CD4-positive, alpha-beta T cell treated with Interferon gamma for 1 hour (primary cell): ENCODE measurements at places on chromosomes 6 and 20.

DNA sequence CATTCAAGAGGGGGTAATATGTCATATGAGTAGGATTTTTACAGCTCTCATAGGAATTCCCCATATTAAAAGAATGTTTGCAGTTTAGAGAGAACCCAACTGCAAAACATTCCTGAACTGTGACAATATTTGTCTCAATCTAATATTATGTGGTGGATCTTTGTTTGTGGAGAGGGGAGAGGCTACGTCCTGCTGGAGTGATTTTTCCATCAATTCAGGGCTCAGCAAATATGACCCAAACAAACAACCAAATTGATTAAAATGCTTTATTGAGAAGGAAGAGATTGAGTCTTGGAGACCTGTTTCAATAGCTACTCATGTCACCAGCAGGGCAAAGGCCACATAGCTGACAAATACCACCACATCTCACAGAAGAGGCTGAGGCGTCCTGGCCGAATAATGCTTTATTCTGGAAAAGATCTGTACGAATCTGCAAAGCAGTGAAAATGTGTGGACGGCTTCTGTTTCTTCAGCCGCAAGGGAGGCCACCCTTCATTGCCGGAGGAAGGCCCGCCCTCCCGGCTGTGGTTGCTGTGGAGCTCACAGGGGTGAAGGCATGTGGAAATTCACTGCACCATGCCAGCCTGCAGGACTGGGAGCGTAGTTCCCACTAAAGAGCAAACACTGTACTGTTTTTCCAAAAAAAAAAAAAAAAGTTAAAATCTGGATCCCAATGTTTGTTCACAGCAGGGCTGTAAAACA lies 89.7 kb upstream of the QKI start:
- no peak for DNase-seq

DNA sequence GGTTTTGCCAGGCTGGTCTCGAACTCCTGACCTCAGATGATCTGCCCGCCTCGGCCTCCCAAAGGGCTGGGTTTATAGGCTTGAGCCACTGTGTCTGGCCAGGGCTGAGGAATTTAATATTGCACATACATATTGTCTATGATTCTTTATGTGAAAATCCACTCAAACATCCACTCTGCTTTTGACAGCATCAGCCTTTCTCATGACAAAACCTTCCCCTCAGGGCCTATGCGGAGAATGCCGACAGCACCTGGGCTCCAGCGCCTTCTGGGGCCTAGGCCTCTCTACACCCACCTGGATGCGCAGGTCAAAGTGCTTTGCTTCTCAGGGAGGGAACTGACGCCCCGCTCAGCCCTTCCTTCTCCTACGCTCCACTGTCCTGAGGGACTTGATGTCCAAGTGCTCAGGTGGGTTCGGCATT lies 5.4 kb downstream of the RAMACL start:
- DNase-seq = no peak

GRCh38 chr6:52995913-52996645 lies 995 bp upstream of the GSTA4 start:
- DNase-seq = peak; percentile 34

GRCh38 chr20:13549451-13549850 lies 89.3 kb downstream of the TASP1 start:
- no peak for DNase-seq

- DNase-seq = no peak
Observed at GRCh38 chr6:162917506-162917905, 189.7 kb downstream of the PACRG start.

GRCh38 chr6:34047913-34048867 lies 97.7 kb downstream of the GRM4 start:
- no peak for DNase-seq

GRCh38 chr6:127634178-127634577 lies 57.2 kb downstream of the C6orf58 start:
- DNase-seq = no peak

GRCh38 chr6:136923954-136924673 lies 2.0 kb downstream of the SLC35D3 start:
- DNase-seq = no peak

GRCh38 chr6:119078376-119079282 lies at the start of gene FAM184A:
Gene FAM184A, minus strand, starts transcription at chr6:119078664. Its CDS starts 365 bp downstream, at chr6:119078299.
- peak; percentile 74 for DNase-seq

DNA sequence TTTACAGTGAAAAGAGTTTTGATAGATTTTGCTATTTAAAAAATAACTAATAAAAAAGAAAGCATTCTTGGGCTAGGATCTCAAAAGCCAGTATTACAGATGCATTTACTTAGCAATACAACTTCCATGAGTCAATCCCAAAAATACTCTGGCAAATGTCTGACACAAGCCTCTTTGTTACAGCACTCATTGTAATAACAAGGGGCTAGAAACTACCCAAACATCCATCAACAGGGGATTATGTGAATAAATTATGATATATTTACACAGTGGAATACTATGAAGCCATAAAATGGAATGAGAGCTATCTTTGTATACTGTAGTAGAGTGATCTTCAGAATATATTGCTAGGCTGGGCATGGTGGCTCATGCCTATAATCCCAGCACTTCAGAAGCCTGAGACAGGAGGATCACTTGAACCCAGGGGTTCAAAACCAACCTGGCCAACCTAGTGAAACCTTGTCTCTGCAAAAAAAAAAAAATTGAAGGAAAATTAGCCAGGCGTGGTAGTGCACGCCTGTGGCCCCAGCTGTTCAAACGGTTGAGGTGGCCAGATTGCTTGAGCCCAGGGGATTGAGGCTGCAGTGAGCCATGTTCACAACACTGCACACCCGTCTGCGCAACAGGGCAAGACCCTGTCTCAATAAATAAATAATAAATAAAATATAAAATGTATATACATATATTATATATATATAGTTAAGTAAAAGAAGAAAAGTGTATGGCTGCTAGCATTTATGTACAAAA lies 34.7 kb upstream of the TOP1 start:
- DNase-seq = no peak

- DNase-seq = no peak
Observed at GRCh38 chr20:36040571-36040970, 72.2 kb downstream of the CNBD2 start.

DNA sequence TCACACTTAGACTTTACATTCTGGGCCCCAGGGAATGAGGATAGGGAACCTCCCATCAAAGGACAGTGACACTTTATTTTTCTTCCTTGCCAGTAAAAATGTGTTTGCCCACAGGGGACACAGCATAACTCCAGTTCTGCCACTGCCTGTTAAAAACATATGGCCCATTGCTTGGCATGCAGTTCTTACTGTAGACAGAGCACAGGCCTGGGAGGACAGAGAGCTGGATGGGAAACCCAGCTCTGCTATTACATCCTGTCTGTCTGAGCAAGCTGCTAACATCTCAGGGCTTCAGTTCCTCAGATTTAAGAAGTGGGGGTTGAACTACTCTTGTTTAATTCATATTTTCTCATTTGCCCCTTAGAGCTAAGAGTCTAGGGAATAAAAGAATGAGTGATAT lies 120.2 kb downstream of the AKAP7 start:
- DNase-seq = no peak

GRCh38 chr6:170080828-170081371 lies 210.0 kb downstream of the DLL1 start:
- DNase-seq = no peak

DNA sequence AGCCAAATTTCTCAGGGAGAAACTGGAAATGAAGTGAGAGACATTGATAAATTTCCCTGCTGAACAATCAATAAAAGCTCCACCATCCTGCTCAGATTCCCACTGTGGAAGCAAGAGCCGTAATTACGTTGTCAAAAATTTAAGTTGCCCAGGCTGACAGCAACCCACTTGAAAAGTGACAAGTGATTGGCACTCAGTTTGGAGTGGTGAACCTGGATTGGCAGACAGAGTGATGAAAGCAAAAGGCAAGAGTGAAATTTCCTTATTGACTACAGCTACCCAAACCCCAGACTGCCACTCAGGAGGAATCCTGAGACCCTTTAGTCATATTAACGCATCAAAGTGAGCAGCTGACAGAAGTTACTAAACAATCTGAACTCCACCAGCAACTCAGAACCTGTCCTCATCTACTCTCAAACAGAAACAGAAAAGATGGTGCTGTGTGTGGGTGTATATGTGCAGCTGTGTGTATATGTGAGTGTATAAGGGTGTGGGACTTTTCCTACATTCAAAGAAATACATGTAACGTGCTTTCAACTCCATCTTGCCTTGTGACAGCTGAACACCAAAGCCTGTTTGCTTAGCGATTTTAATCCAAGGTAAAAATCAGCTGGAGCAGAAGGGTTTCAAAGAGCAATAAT lies 157.4 kb downstream of the PKHD1 start:
- no peak for DNase-seq

DNA sequence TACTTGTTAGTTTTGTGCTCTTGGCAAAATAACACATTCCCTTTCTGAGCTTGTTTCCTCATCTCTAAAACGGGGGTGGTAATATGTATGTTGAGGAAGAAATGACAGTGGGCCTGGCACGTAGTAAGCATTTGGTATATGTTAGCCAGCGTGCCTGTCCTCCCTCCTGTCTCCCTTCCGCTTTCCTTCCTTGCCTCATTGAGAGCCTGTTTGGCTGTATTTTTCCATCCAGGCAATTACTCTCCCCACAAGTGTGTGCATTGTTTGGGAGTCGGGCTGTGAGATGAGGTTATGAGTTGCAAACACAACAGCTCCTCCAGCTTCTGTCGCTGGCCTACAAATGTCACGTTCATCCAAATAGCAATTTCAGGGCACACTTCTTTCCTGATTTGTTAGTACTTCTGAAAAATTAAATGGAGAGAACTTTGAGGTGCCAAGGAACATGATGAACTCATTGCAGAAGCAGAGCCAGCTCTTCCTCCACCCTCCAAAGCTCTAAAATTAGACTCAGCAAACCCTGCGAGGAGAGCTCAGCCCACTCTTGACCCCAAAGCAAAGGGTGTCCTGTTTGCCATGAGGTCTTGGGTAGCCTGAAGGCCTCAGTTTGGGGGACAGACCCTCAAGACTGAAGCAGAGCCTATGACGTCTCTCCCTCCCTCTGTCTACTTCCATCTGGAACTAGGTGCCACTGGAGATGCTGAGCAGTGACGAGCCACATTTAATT lies 50.7 kb upstream of the TOX2 start:
- DNase-seq = no peak

- DNase-seq = no peak
Observed at GRCh38 chr6:169489563-169490245, 212.1 kb downstream of the WDR27 start.

- no peak for DNase-seq
Observed at GRCh38 chr6:51349857-51350256, 531.2 kb downstream of the TFAP2B start.

- no peak for DNase-seq
Observed at GRCh38 chr6:52759085-52759484, 4.2 kb downstream of the GSTA2 start.

GRCh38 chr20:45518282-45518681 lies 2.9 kb upstream of the SPINT3 start:
- no peak for DNase-seq

DNA sequence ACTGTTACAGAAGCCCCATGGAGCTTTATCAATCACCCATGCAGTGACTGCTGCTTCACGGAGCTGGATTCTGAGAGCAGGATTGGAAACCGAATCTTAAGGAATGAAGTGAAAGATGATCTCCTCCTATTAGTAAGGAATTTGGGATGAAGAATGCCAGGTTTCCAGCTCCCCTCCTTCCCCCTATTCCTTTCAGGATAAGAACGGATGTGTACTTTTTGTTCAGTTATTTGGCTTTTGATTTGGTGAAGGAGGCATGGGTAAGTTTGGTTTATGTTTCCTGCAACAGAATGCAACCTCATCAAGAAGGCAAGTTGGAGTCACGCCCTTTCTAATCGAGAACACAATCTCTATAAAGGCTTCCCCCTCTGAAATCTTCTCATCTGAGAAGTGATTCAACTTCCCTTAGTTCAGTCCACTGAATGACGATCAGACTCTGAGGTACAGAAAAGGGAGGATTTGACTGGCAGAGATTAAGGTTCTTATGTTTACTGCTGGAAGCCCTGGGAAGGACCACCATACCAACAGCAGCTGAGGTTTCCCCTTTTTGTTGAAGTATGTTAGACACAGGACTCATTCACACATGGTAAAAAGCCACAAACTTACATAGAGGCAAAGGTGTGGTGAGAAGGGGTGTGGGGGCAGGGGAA lies 5.5 kb downstream of the ELMO2 start:
- no peak for DNase-seq

DNA sequence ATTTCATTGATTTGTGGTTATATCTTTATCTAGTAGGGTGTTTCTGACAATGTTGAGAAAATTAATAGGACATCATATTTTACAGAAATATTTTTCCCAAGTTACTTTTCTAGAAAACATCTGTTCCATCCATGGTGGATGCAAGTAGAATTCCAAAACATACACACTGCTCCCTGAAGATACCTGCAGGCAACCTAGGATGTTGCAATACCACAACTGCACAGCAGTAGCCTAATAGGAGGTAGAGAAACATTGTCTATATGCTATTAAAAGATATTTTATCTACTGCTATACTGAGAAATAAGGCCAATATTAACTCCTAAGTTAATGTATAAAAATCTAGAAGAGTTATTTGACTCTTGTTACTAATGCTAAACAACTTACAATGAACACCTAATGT lies 6.8 kb downstream of the ILRUN start:
- no peak for DNase-seq

- DNase-seq = no peak
Observed at GRCh38 chr20:5416086-5416485, 99.3 kb upstream of the PROKR2 start.

DNA sequence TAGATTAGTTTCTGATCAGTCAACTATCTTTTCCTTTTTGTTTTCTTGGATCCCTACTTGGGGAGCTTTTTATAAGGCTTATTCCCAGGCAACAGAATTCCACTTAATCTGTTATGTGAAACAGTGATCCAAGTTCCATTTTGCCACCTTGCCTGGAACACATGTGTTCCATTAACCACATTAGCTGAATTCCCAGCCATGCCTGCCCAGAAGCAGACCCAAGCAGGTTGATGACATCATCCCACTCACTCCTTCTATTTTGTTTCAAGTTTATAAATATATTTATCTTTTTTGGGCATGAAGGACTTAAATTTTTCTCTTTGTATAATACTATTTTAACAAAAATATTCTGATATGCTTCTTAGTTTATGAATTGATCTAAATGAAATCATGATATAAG lies 587.4 kb downstream of the GRIK2 start:
- DNase-seq = no peak

DNA sequence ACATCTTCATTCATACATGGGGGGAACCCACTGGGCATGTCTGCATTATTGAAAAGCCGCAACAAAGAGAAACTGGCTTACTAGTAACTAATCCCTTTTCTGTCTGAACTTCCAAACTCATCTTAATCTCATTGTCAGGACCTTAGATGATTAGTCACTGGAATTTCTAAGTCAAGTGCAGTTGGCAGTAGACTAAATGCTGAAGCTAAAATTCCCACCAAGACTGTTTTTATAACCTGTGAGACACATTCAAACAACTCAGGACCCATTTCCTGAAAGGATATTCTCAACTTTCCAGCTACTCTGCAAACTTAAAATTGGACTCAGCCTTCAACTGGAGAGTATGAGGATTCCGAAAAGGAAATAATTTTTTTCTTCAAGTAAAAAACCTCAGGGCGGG lies 94.8 kb upstream of the SCAF8 start:
- no peak for DNase-seq

GRCh38 chr20:37315021-37315451 lies 25.6 kb downstream of the MANBAL start:
- no peak for DNase-seq

- DNase-seq = no peak
Observed at GRCh38 chr6:4185419-4185818, 50.0 kb upstream of the ECI2 start.
